ENCODE measurements at places on chromosomes 7 and 10.

- H3K27ac ChIP-seq, result no peak overlapping the region
- H3K4me1 ChIP-seq, result no peaks in the 10 kb centered on the region
- no peaks in the 10 kb centered on the region for H3K27me3 ChIP-seq
Observed at GRCh38 chr7:44062903-44063295, 2.5 kb downstream of the PGAM2 start.

- DNase-seq, result no peak
- H3K4me1 ChIP-seq, result no peaks in the 10 kb centered on the region
- H3K27ac ChIP-seq, result no peak overlapping the region
- no peaks in the 10 kb centered on the region for H3K36me3 ChIP-seq
Observed at GRCh38 chr7:40726559-40726958, 591.8 kb downstream of the SUGCT start.

GRCh38 chr7:48251766-48252165, 80.5 kb downstream of the ABCA13 start:
- H3K27me3 ChIP-seq, result no peaks in the 10 kb centered on the region
- H3K4me3 ChIP-seq, result no peak overlapping the region
- H3K4me1 ChIP-seq, result no peaks in the 10 kb centered on the region
- H3K27ac ChIP-seq, result no peak overlapping the region

DNA sequence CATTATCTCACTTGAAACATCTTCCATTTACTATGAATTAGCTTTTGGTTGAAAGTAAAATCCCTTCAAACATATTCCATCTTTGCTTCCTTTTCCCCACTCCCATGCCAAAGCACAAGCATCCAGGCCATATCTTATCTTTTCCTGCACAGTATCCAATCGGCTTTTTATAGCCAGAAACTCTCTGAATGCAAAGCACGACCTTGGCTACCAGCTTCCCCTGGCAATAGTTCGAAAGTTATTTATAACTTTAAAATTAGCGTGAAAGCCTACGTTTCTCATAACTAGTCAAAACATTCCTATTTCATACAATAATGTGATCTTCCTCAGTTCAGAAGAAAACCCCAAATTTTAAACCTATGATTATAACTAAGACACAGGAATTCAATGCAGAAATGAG, 440 bp downstream of the CTNNA3 start:
- peaks cover 6% of the 10 kb centered on the region for H3K27me3 ChIP-seq
- H3K36me3 ChIP-seq, result no peaks in the 10 kb centered on the region
- H3K4me1 ChIP-seq, result no peaks in the 10 kb centered on the region
- no peak overlapping the region for H3K27ac ChIP-seq

DNA sequence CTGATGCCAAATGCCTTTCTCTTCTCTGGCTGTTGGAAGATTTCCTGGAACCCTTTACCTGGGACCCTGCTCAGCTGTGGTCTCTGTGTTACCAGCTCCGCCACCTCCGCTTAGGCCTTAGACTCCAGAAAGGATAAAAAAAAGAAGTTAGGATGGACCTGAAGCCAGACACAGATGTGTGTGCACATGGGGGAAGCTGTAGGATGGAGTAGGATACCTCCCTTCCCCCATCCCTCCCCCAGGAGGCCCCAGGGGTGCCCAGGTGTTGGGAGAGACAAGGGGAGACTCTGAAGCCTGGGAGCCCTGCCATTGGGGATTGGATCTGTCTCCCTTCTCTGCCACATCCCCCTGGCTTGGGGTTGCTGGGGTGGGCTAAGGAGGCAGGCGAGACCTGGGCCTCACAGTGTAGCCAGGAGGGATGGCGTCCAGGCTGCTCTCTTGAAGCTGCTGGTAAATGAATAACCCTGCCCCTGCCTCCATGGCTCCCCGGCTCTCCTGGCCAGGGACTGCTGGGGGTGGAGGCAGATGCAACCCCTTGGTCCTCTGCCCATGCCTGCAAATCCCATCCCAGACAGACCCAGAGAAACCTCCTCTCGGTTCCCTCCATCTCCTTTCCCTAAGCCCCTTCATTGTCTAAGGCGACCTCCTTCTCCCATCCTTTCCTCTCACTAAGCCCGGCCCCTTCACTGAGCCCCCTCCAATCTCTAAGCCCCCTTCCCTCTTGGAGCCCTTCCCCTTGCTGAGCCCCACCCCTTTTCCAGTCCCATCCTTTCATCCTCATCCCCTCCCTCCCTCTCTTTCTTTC, 8.0 kb downstream of the CLDN3 start:
- no peak overlapping the region for H3K4me3 ChIP-seq
- no peaks in the 10 kb centered on the region for H3K36me3 ChIP-seq
- H3K4me1 ChIP-seq, result no peaks in the 10 kb centered on the region
- no peak for DNase-seq

- H3K36me3 ChIP-seq, result no peaks in the 10 kb centered on the region
- no peak overlapping the region for H3K27ac ChIP-seq
Observed at GRCh38 chr10:96415891-96416554, 57.2 kb upstream of the OPALIN start.

All from CD14-positive monocyte (primary cell).